COLO829 (cell line): ENCODE measurements at places on chromosomes 13 and 19.

DNA sequence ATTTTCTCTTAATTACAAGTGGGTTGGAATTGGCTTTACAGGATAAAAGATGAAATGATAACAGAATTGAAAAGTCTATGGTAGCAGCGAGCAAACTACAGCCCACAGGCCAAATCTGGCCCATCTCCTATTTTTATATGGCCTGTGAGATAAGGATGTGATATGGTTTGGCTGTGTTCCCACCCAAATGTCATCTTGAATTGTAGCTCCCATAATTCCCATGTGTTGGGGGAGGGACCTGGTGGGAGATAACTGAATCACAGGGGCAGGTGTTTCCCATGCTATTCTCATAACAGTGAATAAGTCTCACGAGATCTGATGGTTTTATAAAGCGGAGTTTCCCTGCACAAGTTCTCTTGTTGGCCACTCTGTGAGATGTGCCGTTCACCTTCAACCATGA is 19.0 kb downstream of the CRYL1 start:
- no peak for DNase-seq

GRCh38 chr19:41699968-41700323 is 8.5 kb upstream of the CEACAM5 start:
- DNase-seq = no peak

DNA sequence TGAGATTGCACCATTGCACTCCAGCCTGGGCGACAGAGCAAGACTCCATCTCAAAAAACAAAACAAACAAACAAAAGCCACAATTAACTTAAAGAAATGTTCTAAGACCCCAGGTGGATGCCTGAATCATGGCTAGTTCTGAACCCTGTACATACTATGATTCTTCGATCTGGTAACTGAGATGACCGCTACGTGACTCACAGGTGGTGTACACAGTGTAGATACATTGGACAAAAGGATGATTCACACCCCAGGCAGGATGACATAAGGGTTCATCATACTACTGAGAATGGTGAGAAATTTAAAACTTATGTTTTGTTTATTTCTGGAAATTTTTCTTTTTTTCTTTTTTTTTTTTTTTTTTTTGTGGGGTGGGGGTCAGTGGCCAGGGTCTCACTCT is 6.5 kb downstream of the ZNF426 start:
- no peak for DNase-seq

GRCh38 chr13:32829269-32829668 is 187.0 kb upstream of the KL start:
- DNase-seq = no peak

DNA sequence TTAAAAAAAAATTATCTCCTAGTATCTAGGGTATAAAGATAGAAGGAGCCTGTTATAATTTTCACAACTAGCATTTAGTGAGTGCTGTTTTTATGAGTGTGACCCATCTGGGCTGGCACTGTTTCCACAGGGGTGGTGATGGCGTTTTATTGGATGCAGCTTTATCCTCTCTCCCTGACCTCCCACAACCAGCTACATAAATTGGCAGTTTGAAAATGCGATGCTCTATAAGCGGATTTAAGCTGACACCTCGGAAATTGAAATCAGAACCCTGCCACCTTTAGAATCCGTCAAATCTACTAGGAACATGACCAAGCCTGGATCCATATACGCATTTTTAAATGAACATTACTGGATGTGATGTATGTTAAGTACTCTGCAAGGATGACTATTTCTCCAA is 44.9 kb downstream of the MYO16 start:
- DNase-seq = no peak

DNA sequence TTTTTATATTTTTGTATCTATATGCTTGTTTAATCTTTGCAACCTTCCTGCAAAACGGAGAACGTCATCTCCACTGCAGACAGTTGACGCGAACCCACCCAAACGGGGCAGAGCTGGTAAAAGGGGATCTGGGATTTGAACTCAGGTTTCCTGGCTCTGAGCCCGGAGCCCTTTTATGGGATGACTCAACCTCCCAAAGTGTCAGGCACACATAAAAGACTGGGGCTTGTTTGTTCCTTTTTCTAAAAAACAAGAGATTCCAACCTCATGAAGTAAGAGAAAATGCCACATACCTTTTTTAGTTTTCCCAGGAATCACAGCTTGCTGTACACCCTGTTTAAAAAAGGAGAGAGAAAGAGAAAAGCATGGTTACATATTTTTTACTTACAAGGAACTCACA is 78.9 kb downstream of the GADD45B start:
- no peak for DNase-seq

DNA sequence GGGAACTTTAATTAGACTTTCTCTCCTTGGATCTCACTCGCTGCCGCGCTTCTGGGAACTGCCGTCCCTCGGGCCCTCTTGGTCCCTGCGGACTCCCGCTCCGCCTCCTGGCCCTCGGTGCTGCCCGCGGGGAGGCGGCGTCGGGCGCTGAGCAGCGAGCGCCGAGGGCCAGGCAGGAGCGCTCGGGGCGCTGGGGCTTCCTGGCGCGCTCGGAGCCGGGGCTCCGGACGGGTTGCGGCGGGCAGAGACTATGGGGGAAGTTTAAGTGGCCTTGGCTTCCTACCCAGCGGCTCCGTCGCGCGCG is 704 bp downstream of the CHST8 start:
- DNase-seq = no peak

GRCh38 chr19:55389386-55390317 is 3.9 kb downstream of the RPL28 start:
- DNase-seq = no peak

GRCh38 chr13:98556968-98557631 is 19.8 kb downstream of the STK24 start:
- DNase-seq = no peak

- DNase-seq = no peak
These were observed 268.7 kb downstream of the MZT1 start for GRCh38 chr13:72458701-72459100.

DNA sequence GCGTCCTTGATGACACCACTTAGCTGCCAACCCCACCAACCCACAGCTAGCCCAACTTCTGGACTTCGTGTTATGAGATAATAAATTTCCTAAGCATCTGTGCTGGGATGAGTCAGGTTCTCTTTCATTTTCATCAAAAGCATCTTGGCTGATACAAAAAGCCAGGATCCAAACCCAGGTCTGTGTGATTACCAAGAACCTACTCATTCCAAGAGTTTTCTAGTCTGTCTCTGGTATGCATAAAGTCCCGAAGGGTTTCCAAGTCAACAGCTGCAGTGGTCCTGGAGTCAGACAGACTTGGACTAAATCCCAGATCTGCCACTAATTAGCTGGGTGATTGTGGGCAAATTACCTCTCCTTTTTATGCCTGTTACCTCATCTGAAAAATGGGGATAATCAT is 55.5 kb upstream of the SERP2 start:
- no peak for DNase-seq

- no peak for DNase-seq
These were observed 85.6 kb upstream of the KLF5 start for GRCh38 chr13:72973234-72973633.

DNA sequence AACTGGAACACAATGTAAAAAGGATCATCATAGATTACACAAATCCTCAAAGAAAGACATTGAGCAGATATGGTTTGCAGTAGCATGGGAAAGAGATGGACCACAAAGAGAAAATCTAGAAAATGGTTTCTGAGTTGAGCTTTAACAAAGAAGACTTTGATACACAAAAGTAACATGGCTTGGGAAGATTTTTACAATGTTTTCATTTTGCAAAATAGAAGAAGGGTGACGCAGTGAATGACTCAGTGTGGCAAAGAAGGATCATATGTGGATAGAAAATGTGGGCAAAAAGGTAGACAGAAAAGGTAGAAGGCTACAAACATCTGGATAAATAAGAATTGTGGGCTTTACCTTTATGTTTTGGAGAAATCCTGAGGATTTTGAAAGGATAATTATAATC is 1220.5 kb downstream of the PCDH17 start:
- DNase-seq = peak; percentile 19

- DNase-seq = no peak
These were observed 35.8 kb downstream of the RXFP2 start for GRCh38 chr13:31775148-31775547.

- no peak for DNase-seq
These were observed 22.9 kb downstream of the MBNL2 start for GRCh38 chr13:97245011-97245410.

DNA sequence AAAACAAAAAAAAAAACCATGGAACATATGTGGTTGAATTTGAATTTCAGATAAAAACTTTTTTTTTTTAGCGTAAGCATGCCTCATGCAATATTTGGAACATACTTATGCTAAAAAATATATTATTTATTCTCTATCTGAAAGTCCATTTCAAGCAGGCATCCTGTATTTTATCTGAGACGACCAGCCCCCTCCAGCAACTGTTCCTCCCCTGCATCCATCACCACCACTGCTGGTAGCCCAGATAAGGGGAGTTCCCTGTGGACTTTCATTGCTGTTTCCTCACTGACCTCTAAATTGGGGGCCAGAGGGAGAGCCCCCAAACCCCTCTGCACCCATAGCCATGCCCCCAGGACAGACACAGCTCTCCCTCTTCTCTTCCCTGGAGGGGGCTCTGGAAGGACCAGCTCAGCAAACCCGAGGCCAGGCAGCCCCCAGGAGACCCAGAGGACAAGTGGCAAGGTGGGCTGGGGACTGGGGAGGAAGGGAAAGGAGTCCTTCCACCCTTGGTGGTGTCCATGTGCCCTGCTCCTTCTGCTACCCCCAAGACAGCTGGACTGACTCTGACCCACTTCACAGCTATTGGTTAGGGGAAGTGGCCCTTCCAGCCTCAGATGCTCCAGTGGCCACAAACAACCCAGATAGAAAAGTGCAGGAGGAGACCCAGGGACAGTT is 6.6 kb upstream of the SIGLEC12 start:
- no peak for DNase-seq
